Activated CD4-positive, alpha-beta T cell treated with anti-CD3 and anti-CD28 coated beads, Interleukin-2, amount 50 U/mL, for 48 hours (primary cell): ENCODE measurements at places on chromosomes 13 and 19.

DNA sequence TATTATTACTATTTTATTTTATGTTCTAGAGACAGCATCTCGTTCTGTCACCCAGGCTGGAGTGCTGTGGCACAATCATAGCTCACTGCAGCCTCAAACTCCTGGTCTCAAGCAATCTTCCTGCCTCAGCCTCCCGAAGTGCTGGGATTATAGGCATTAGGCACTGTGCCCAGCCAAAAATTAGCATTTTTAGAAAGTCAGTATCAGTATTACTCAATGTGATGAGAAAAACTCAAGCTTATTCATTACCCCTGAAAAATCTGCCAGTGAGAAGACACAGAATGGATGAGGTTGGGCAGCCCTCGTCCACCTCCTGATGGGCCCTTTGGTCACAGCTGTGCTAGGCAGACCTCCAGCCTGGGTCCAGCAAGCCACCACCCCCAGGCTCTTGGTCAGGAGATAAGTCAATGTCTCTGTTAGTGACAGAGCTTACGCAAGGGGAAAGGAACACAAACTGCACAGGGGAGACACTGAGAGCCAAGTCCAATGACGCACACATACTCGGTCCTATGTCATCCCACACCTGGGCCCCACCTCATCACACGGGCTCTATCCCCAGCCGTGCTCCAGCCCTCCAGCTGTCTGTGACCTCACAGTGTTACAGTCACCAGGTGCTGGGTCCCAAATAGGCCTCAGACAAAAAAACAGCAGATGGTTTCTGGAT is 19.8 kb downstream of the PEPD start:
- DNase-seq = no peak

- no peak for DNase-seq
These were observed 12.2 kb upstream of the MYH14 start for GRCh38 chr19:50191216-50191615.

- DNase-seq = no peak
These were observed 293.8 kb downstream of the FGF9 start for GRCh38 chr13:21964686-21965085.

- DNase-seq = no peak
These were observed 364.6 kb upstream of the ZNF507 start for GRCh38 chr19:31980796-31981195.

DNA sequence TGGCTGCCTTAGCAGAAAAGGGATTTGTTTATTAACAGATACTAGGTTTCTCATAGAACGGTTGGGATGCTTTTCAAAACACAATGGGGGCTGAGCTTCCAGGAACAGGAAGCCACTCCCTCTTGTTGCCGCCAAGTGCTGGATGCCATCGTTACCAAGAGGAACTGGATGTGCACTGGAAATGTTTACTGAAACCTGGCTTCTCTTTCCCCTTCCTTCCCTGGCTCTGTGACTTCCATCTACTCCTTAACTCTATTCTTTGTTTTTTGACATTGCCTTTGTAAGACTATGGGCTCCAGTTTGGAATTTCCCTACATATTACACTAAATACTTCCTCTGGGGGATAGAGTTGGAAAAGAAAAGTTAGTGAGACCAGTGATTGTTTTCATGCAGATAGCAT is 11.7 kb upstream of the KL start:
- no peak for DNase-seq

GRCh38 chr19:54653181-54653809 is 9.5 kb upstream of the LILRB4 start:
- DNase-seq = no peak

- DNase-seq = peak; percentile 16
These were observed 287.0 kb downstream of the DCT start for GRCh38 chr13:94192431-94192975.

DNA sequence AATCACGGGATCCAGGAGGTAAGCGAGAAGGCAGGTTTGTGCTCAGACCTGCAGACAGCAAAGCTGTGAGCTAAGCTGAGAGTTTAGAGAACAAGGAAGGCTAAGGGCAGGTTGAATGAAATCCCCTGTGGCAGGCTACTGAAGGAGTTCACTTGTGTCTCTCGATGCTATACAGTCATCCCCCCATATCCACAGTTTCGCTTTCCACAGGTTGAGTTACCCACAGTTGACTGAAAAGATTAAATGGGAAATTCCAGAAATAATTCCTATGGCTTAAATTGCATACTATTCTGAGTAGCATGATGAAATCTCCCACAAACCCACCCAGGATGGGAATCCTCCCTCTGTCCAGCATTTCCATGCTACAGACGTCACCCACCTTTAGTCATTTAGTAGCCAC is 49.6 kb downstream of the ABCC4 start:
- no peak for DNase-seq

GRCh38 chr19:50649433-50650391 is at the start of gene C19orf81:
Gene C19orf81 (plus strand): TSS chr19:50649445. CDS start chr19:50649445, 0 bp downstream.
- no peak for DNase-seq
